ENCODE measurements at places on chromosomes 6 and 20.

DNA sequence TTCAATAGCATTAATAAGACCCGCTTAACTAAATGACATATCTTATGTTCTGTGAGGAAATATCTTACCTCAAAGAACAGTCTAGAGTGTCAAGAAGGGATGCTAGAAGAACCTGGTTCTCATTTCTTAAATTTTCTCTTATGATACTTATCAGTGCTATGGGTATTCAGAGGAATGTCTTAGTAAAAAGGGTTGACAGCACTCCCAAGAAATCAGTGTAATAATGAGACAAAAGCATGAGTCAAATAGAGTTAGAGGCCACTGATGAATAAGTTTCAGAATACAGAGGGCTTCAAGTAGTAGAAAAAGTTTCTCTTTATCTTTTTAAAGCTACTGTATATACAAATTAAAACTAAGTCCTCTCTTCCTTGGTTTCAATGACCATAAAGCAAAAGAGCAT is 242.8 kb downstream of the GJA1 start:
- no peak for DNase-seq

- DNase-seq, result peak; percentile 35
Observed at GRCh38 chr6:134145786-134146185, 93.4 kb upstream of the SLC2A12 start.

- no peak for DNase-seq
Observed at GRCh38 chr6:119026822-119027221, 51.6 kb downstream of the FAM184A start.

GRCh38 chr6:156437121-156437879 is 339.9 kb upstream of the ARID1B start:
- DNase-seq, result no peak

- DNase-seq, result no peak
Observed at GRCh38 chr6:31074401-31074800, 38.0 kb downstream of the C6orf15 start.
